ENCODE measurements at places on chromosomes 1 and 21. TPM values are rescaled to one million over a fixed set of nuclear protein-coding genes. Genes with fewer than 3 reads are reported as not detected.

Gene NUDT4B
- 10.7 TPM for total RNA-seq

DNA sequence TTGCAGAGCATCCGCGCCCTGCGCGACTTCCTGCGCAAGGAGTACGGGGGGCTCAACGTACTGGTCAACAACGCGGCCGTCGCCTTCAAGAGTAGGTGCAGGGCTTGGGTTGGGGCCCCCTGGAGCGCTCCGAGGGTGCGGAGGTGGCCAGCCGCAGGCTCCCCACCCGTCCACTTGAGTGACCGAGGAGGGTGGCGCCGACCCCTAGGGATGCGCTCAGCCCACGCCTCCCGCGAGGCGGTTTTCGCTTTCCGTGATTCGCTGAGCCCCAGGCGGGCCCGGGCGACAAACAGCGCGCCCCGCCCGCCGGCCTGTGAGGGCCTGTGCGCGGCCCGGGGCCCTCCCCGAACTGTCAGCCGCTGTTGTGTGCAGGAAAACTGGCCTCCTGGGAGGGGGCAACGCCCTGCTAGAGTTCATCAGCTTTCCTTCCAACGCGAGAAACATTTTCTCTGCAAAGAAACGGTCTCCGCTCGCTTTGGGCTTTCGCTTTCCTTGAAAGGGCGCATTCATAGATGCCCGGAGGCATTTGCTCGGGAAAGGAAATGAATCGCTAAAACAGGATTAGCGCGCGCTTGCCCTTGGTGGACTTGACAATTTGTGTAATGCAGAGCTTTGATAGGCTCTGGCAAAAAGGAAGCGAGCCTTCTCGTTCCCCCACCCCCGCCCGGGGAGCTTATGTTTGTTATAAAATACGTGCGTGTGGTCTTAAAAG is 668 bp downstream of the CBR3 start:
- DNase-seq = peak; percentile 98

Gene OLFM3
- not detected for total RNA-seq

GRCh38 chr1:77220687-77221463 is 1.6 kb upstream of the PIGK start:
- DNase-seq = peak; percentile 29

DNA sequence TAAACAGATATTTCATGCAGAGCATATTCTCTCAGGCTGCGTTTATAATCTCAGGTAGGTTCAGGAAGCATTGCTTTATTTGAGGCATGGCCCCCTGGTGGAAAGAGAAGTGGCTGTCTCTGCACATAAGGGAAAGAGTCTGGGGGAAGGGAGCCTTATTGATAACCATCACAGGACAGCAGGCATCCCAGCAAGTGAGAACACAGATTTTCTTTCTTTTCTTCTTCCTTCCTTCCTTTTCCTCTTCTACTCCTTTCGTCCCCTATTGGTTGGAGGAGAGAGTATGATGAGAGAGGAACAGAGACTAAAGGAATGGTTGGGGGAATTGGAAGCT is 21.9 kb downstream of the TSNAX start:
- DNase-seq = peak; percentile 22

GRCh38 chr21:16377120-16377658 is 647.4 kb downstream of the USP25 start:
- peak; percentile 51 for DNase-seq
